ENCODE measurements at places on chromosomes 16 and 17.

DNA sequence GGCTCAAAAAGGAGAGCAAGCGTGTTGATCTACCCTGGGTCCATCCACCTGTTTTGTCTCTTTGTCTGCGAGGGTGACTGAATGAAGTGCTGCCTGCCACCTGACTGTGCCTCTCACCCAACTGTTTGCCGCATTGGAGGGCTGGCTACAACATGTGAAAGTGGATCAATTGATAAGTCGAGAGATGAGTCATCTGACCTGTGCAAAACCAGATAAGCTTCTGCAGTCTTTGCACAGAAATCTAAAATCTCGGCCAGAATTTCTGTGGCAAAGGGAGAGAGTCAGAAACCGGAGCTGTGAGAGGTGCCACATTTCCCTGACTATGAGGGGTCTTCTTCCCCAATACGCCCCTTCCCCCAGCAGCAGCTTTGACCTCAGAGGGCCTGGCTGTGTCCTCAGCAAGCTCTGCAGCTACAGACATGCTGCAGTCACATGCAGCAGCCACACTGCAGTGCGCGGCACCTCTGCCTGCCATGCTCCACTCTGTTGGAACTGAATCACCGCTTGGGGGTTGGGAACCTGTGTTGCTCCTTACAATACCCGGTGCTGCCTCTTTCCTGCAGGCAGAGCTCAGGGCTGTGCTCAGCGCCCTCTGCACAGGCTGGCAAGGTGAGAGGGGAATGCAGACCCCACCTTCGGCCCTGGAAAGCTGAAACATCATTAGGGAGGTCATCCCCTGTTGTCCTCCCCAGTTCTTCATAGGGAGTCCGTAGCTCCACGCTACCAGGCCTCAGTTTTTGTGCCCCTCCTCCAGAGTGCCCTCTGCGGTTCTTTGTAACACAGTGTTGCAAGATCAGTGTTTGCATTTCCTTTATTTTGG, 16.2 kb upstream of the HAS3 start:
- DNase-seq, result no peak

- DNase-seq, result no peak
Measured at GRCh38 chr17:69175262-69175624, 33.5 kb upstream of the ABCA6 start.

GRCh38 chr17:36024106-36024869, 6.5 kb upstream of the CCL23 start:
- DNase-seq, result no peak

GRCh38 chr16:60137891-60138290, 1403.8 kb upstream of the GOT2 start:
- no peak for DNase-seq

GRCh38 chr16:25729188-25729915, 37.6 kb downstream of the HS3ST4 start:
- no peak for DNase-seq

- DNase-seq, result no peak
Measured at GRCh38 chr17:59492091-59492451, 73.3 kb upstream of the DHX40 start.

DNA sequence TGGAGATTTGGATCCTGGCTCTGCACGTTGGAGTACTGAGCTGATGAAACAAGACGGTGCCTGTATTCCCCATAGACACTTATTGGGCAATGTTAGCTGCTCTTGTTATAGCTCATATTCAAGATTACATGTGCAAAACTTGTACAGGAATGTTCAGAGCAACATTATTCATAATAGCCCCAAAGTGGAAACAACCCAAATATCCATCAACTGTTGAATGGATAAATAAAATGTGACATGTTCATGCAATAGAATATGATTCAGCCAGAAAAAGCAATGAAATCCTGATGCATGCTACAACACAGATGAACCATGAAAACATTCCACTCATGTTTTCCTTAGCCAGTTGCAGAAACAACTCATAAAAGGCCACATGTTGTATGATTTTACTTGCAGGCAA, 5.7 kb upstream of the SDR42E1 start:
- no peak for DNase-seq

GRCh38 chr17:56680676-56681075, 87.2 kb downstream of the NOG start:
- no peak for DNase-seq

GRCh38 chr17:12301551-12301950, 280.9 kb downstream of the MAP2K4 start:
- no peak for DNase-seq

- DNase-seq, result no peak
Measured at GRCh38 chr16:27439271-27440018, 37.5 kb downstream of the IL21R start.

- no peak for DNase-seq
Measured at GRCh38 chr16:86520317-86521210, 10.2 kb downstream of the FOXF1 start.

Measured in NCI-H146 (cell line).